Suppressor macrophage (primary cell): ENCODE measurements at places on chromosomes 11 and 22.

- DNase-seq = no peak
Measured at GRCh38 chr11:132115454-132115853, 745.0 kb downstream of the NTM start.

DNA sequence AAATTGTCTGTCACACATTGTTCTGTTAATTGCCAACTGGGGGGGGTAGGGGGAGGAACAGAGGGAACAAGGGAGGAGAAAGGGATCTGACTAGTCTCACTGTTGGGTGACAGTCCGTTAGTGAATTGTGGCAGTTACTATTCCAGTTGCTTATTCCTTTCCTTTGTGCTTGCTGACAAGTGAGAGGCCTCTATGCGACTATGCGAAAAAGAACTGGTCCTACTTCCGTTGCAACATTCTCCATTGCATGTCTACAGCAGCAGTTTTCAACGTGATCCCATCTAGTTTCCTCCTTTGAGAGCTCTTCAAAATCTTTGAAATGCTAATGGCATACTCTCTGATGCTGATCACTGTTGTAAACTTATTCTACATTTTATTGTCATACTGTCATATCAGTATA lies 672.2 kb downstream of the LRRC4C start:
- no peak for DNase-seq

- DNase-seq = peak; percentile 29
Measured at GRCh38 chr22:46148816-46149511, 1.4 kb upstream of the PPARA start.

GRCh38 chr11:18761741-18762140 lies 29.9 kb downstream of the PTPN5 start:
- DNase-seq = no peak

DNA sequence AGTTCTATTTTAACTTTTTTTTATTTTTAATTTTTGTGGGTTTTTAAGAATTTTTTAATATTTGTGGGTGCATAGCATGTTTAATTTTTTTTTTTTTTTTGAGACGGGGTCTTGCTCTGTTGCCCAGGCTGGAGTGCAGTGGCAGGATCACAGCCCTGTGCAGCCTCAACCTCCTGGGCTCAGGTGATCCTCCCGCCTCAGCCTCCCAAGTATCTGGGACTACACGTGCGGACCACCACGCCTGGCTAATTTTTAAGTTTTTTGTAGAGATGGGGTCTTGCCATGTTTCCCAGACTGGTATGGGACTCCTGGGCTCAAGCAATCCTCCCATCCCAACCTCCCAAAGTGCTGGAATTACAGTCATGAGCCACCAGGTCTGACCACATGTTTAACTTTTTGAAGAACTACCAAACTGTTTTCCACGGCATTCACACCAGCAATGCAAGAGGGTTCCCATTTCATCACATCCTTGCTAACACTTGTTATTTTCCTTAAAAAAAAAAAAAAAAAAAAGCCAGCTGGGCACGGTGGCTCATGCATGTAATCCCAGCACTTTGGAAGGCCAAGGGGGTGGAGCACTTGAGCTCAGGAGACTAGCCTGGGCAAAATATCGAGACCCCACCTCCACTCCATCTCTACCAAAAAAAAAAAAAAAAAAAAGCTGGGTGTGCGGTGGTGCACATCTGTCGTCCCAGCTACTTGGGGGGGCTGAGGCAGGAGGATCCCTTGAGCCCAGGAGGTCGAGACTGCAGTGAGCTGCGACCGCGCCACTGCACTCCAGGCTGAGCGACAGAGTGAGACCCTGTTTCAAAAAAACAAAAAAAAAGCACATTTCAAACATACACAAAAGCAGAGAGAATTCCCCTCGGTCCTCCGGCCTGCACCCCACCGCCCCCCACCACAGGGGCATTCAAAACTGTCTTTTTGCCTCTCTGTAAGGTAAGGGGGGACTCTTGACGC lies 16.7 kb upstream of the TXNRD2 start:
- no peak for DNase-seq

DNA sequence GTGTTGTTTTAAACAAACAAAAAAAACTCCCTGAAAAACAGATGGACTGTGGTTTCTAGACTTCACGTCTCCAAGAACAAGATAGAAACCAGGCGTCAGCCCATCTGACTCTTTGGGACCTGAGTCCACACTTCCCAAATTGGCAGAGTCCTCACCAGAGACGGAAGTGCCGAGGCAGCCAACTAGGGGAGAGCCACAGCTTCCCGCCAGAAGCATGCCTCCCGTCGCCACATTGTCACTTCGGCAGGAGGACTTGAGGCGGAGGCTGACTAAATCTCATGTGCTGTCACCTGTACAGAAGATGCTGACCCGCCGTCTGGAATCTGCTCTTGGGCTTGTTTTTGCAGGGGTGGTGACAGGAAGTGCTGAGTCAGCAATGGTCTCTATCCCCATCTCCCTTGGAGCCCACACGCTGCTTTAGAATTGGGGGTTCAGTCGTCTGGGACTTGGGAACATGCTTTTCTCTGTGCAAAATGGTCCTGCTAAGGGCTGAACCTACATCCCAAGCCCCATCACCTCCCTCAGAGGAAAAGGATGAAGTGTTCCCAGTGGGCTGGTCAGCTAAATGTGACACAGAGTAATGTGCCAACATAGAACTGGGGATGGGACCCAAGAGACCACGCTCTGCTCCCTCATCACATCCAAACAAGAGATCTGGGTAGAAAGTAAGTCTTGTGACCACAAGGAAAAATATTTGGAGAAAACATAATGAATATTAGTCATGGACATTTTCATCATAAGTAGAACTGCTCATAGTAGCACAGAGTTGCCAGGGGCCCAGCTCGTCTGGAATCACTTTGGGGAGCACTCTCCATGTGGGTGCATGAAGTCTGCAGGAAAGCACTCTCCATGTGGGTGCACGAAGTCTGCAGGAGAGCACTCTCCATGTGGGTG lies 152.9 kb downstream of the SNX19 start:
- DNase-seq = no peak

GRCh38 chr22:37929390-37929789 lies 23.3 kb downstream of the MICALL1 start:
- DNase-seq = no peak

GRCh38 chr11:120952461-120953434 lies 71.2 kb upstream of the TBCEL start:
- DNase-seq = peak; percentile 72

GRCh38 chr11:130055617-130056016 lies 14.1 kb upstream of the APLP2 start:
- DNase-seq = peak; percentile 89

GRCh38 chr11:107123022-107123421 lies 104.7 kb upstream of the GUCY1A2 start:
- DNase-seq = no peak

DNA sequence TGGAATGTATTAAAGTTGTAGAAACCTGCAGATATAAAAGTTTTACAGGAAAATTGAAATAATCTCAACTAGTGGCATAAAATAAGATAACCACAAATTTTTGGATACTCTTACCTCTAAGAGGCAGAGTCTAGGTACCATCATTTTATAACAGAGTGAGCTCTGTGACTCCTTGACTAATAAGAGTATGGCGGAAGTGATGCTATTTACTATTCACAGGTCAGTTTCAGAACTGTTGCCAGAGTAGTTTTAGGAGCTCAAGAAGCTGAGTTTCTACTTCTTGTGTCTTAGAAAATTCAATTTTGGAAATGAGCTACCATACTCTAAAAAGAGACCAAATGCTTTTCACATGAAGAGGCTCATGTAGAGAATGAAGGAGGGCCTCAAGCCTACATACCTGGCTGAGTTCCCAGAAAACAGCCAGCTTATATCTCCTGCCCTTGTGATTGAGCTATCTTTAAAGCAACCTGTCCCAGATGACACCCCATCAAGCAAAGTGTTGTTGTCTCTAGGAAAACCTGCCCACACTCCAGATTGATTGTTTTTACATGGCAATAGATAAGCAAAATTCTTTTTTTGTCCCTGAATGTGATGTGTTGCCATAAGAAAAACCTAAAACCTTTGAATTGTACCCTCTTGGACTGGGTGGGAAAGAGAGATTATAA lies 712.8 kb upstream of the CNTN5 start:
- DNase-seq = no peak

DNA sequence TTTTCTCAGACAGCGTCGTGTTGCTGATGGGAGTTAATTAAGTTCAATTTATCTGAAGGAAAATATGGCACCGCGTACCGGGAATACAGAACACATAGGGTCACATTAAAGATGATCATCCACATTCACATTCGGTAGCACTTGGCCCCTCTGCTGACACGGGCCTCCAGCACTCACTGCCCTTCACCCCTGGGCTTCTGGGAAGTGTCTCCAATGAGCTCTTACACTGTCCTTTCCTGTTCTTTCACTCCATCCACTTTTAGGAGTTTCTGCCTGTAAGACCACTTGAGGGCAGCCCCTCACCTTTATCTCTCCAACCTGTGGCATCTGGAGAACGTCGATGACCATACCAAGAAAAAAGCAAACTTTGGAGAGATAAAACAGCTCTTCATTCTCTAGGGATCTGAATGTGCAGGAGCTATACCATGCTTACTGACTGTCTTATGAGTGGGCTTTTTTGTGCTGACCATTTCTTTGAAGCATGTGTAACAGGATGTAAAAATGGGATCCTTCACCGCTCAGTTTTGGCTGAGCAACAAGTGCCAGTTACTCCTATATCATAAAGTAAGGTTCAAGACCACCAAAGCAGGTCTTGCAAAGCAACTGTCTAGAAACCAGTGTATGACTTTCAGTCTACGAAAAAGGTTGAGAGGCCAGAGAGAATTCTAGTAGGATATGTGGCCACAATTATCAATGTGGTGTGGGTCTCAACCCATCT lies 1.1 kb upstream of the SERGEF start:
- no peak for DNase-seq

- DNase-seq = peak; percentile 53
Measured at GRCh38 chr11:116078101-116078591, 573.9 kb upstream of the CADM1 start.

DNA sequence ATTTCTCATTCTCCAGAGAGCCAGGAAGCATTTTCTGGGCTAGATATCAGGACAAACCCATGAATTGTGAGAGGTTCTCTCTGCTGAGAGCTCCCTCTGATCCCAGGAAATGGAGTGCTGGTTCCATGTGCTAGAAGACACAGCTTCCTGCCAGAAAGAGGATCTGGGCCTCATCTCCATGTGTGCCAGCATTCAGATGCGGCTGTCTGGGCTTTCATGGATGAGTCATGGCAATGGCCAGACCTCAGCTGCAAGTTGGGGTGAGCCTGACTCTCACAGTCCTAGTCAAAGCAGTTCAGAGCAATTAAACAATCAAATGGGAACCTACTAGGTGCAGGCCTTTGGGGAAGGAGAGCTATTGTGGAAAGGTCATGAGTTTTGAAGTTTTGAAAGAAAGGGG lies 82.3 kb upstream of the EED start:
- DNase-seq = peak; percentile 95

- DNase-seq = no peak
Measured at GRCh38 chr11:17132654-17133053, 55.2 kb upstream of the RPS13 start.

DNA sequence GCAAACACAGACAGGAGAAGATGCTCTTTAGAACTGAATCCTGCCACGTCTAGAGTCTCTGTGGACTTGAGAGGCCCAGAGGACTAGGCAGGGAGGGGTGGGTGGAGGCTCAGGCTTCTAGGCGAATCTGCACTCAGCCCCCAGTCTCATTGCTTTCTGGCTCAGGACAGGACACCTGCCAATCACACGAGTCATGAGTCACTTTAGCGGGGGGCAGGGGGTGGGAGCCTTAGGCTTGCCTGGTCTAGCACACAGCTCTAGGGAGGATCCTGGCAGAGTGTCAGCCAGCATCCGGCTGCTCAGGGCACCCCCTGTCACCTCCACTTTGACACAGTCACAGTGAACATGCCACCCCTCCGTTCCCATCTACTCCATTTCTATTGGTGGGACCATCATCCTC lies 167.7 kb downstream of the CEP164 start:
- no peak for DNase-seq

- no peak for DNase-seq
Measured at GRCh38 chr11:60222141-60222540, 20.8 kb downstream of the MS4A4E start.

DNA sequence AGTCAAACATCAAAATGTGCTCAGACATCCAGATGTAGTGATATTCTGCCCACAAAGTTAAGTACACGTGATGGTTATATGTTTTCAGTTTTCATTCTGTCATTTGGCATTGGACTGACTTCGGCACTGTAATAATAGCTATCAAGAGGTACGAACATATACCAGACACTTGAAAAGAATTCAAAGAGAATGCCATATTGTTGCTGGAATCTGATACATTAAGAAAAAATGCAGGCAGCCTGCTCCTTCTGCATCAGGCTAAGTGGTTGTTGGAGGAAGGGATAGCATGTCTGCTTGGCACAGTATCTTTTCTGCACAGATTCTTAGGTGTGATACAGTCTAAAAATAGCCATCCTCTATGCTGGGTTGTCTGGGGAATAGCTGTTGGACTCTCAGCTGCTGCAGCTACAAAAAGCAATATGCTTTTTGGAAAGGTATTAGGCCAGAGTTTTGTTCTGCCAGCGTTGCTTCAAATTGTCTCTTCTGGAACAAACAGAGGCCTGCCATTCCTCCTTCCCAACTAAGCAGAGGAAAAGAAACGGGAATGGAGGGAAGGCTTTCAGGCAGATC lies 892.6 kb downstream of the TBC1D22A start:
- DNase-seq = no peak

DNA sequence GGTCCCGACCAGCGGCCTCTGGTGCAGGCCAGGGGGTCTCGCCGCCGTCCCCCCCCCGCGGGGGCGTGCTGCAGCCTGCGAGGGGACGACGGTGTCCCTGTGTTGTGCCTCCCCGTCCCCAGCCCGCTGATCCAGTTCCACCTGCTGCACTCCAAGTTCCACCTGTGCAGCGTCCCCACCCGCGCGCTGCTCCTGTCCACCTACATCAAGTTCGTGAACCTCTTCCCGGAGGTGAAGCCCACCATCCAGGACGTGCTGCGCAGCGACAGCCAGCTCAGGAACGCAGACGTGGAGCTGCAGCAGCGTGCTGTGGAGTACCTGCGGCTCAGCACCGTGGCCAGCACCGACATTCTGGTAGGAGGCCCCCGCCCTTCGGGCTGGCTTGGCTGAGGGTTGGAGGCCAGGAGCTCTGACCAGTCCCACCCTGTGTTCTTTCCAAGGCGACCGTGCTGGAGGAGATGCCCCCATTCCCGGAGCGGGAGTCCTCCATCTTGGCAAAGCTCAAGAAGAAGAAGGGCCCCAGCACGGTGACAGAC lies 42.8 kb downstream of the MUC6 start:
- no peak for DNase-seq

DNA sequence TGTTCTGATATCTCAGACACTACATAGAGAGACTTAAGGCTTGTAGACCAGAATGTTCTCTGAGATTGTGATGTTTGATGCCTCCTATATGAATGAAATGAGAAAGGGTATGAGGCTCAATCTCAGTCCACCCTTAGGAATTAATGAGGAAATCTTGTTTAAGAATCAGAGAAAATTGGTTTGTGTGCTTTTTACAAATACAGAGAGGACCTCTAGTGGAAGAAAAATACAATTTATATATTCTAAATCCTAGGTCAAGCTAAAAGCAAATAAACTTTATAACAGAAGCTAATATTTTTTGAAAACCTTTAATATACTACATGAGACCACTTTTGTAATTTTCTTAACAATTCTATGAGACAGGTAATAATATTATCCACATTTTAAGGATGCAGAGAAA lies 5.0 kb upstream of the OR52H1 start:
- no peak for DNase-seq

- no peak for DNase-seq
Measured at GRCh38 chr22:20008221-20008995, 8.2 kb downstream of the ARVCF start.

GRCh38 chr22:25148149-25148691 lies 51.4 kb upstream of the CRYBB3 start:
- DNase-seq = no peak
